Bronchial smooth muscle cell (primary cell): ENCODE measurements at places on chromosomes 6 and 20. TPM values are rescaled to one million over a fixed set of nuclear protein-coding genes. Genes with fewer than 3 reads are reported as not detected.

The PGK2 gene
- total RNA-seq: not detected in 2 replicates

The ADGRF1 gene
- total RNA-seq: under 0.01 TPM in 1 of 2 replicates, not detected in the other

The MAK gene
- total RNA-seq: not detected in 2 replicates

The RRAGD gene
- total RNA-seq: 0.09 and 0.32 TPM in 2 replicates

The LAMA2 gene
- 110 and 204 TPM in 2 replicates for total RNA-seq
